ENCODE measurements at places on chromosomes 2 and 18. TPM values are rescaled to one million over a fixed set of nuclear protein-coding genes. Genes with fewer than 3 reads are reported as not detected.

GRCh38 chr2:106129150-106129549 lies 65.0 kb downstream of the UXS1 start:
- no peak for DNase-seq

The DYSF gene
- 12.8 TPM for total RNA-seq

DNA sequence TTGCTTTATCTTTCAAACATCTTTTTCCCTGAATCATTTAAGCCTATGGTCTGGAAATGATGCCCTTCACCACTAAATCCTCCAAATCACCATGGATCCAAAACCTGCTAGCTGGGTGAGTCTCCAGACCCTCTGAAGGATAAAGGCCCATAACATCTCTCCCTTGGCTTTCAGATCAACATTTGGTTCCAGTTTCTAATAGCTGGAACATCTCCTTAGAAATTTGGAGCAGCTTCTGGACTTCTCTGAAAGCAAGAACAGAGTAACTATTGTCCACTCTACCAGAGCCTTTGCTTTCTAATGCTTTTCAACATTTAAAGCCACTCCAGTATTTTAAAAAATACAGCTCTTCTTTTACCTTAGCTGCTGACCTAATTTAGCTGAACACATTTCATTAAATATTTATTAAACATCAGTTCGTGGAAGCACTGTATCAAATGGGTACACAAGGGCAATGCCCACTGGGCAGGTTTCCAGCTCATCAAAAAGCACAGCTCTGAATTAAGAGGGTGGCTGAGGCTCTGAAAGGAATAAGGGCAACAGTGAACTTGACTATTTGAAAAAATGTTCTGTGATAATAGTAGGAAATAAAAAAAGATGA lies 75.3 kb downstream of the GALNT3 start:
- DNase-seq = no peak

The SERPINB8 gene
- 19.5 TPM for total RNA-seq

- DNase-seq = no peak
These were observed 273.2 kb downstream of the BCL2 start for GRCh38 chr18:63046375-63046774.

DNA sequence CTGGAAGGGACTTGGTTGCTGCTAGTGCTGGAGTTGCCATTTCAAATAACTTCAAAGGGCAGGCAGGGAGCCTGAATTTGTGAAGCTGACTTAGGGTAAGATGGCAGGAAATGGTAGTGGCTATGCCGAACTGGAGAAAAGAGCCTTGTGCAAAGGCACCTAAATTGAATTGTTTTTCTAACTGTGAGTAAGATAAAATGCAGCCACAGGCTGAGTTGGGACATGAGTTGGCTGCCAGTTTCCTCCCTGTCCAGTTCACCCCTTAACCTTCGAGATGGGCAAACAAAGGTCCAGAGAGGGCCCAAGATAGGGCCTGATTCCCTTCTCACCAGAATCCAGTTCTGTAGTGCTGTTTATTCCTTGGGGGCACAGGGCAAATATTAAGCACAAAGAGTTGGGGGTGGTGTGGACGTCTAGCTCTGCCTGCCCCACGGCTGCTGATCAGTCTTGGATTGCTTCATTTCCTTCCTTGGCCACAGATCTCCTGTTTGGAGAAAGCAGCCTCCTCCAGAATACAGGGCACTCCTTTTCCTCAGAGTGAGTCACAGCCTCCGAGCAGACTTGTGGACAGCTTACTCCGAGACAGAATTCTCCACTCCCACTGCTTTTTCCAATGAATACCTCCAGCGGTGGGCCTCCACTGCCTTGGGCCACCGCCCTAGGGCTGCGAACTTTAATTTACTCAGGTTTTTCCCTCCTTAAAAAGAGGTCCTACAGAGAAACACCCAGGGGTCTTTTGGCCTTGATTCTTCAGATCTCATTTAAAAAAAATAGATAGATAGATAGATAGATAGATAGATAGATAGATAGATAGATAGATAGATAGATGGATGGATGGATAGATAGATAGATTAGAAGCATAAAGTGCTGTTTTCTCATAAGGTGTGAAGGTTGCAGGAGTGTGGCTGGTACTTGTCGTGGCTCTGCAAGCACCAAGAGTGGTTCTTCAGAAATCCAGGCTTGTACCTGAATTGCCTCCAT lies 18.4 kb upstream of the SLC20A1 start:
- DNase-seq = no peak

- DNase-seq = peak; percentile 46
These were observed 79.2 kb upstream of the PAPOLG start for GRCh38 chr2:60676706-60677330.

DNA sequence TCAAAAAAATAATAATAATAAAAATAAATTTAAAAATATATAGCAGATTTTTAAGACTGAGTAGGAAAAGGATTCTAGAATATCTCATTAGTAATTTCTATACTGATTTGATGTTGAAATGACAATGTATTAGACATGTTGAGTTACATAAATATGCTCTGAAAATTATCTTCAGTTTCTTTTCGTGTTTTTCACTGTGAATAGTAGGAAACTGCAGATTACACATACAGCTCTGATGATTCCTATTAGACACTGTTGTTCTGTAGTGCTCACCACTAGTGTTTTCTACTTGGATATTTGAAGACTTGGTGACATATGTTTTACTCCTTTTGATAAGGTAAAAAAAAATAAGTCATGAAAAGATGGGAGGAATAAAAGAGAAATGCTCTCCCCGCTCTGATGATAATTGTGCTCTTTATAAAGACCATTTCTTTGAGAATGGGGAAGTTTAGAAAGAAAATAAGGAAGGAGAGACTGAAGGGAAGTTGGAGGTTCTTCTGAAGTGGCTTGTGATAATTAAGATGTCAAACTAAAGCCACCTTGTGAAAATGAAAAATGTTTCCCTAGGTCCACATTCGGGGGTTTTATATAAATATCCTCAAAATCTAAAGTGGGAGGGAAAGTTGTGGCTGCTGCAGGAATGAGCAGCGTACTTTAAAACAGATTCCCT lies 52.9 kb downstream of the SLC9A2 start:
- no peak for DNase-seq

DNA sequence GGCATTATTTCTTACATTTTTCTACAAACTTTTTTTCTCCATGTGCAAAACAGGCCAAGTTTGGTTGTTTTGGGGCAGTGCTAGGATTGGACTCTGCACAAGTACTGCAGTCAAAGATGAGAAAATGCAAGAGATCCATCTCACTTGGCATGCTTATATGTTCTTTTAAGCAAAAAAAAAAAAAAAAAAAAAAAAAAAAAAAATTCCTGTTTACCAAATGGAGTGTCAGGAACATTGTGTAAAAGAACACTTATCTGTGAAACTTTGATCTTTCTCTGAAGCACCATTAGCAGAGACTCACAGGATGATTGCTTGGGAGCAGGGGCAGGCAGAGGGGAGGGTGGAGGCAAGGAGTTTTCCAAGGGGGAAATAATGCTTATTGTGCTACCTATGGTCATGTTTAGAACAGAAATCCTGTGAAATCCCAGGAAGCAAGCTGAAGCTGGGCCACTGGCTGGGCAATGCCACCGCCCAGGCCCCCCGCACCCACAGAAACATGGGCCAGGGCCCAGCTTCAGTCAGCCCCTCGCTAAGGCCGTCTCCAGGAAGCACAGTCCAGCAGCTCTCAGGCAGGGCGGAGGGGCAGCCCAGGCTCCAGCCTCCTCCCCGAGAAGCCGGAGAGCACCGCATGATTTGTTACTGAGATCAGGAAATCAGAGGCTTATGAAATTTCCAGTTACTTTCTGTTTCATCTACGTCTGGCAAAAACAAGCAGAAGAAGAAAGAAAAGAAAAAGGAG lies 229.4 kb downstream of the ZNF516 start:
- DNase-seq = peak; percentile 39

The RNF125 gene
- 6.1 TPM for total RNA-seq

DNA sequence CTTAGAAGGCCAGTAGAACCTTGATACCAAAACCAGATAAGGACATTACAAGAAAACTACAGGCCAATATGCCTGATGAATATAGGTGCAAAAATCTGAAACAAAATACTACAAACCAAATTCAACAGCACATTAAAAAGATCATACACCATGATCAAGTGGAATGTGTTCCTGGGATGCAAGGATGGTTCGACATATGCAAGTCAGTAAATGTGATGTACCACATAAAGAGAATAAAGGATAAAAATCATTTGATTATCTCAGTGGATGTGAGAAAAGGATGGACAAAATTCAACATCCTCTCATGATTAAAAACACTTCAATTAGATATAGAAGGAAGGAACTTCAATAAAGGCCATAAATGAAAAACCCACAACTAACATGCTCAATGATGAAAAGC lies 129.6 kb downstream of the RTN4 start:
- DNase-seq = no peak

DNA sequence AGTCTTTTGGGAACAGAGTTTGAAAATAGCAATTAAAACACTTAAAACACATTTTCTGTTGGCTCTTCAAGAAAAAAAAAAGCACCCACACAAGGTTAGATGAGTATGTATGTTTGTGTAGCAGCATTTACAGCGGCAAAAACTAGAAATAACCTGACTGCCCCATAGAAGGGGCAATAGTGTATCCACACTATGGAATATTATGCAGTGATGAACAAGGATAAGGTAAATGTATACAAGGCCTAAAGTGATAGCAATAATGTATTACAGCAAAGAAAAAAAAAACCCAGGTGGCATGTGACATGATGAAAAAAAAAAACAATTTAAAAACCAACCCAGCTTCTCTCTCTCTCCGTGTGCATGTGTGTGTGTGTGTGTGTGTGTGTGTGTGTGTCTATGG lies 34.8 kb downstream of the POLR1A start:
- DNase-seq = no peak

GRCh38 chr2:187842978-187843847 lies 289.0 kb upstream of the TFPI start:
- DNase-seq = no peak

- DNase-seq = no peak
These were observed 39.6 kb upstream of the SERPINE2 start for GRCh38 chr2:224078656-224079055.

The PSMD14 gene
- total RNA-seq = 36.2 TPM

- no peak for DNase-seq
These were observed 104.5 kb downstream of the CDCA7 start for GRCh38 chr2:173458991-173459780.

DNA sequence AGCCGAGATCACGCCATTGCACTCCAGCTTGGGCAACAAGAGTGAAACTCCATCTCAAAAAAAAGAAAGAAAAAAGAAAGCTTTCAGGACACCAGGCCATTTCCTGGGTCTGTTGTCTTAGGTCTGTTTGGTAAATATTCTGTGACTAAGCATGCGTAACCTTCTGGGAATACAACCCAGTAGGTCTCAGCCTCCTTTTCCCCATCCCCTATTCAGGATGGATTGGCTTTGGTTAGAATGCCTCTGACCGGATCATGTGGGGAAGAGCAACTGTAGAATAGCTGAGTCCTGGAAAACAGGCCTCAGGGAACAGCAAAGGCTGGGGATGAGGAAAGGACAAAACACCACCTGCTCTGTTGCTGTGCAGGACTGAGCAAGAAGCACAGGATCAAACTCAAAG lies 1.6 kb upstream of the PDCL3 start:
- no peak for DNase-seq

GRCh38 chr18:71554686-71555085 lies 989.5 kb downstream of the CBLN2 start:
- no peak for DNase-seq

GRCh38 chr2:22879009-22879863 lies 505.7 kb upstream of the KLHL29 start:
- no peak for DNase-seq

- DNase-seq = no peak
These were observed 12.4 kb downstream of the PTPRN start for GRCh38 chr2:219296631-219297391.

- DNase-seq = no peak
These were observed 1019.6 kb upstream of the PIK3C3 start for GRCh38 chr18:40935423-40935822.

DNA sequence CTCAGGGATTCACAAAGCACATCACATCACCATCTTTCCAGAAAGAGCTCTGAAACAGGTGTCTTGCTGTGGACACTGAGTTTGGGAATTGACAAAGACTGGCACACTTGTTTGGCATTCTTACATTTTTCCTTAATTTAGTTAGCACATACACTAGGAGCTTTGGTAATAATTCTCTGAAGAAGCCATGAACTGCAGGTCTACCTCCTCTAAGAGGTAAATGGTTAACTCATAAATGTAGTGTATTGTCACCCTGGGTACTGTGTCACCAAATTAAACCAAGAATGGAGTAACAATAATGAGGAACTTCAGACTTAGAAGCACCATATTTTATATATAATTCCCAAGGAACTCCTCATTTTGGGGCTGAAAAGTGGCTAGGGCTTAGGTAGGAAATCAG lies 22.6 kb downstream of the EIF4E2 start:
- no peak for DNase-seq

All from mucosa of gallbladder (tissue), 1 donor.